ENCODE measurements at places on chromosomes 7 and 10.

- no peak for DNase-seq
Observed at GRCh38 chr7:493661-494251, 25.9 kb downstream of the PDGFA start.

DNA sequence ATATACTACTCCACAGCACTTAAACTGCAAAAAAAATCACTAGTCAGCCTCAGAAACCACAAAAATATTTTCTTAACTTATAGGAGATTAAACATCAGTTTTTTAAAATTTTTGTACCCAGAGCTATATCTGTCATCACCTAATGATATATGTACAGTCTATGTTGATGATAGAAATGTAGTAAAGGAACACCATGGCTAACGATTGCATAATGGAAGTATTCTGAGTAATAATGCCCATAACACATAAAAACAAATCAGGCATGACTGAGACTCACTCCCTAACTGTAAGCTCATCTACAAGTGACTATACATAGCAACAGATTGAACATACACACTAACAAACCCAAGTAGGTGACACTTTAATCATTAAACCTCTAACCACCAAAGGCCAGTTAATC lies 51.3 kb downstream of the TSPAN12 start:
- DNase-seq: peak; percentile 31

DNA sequence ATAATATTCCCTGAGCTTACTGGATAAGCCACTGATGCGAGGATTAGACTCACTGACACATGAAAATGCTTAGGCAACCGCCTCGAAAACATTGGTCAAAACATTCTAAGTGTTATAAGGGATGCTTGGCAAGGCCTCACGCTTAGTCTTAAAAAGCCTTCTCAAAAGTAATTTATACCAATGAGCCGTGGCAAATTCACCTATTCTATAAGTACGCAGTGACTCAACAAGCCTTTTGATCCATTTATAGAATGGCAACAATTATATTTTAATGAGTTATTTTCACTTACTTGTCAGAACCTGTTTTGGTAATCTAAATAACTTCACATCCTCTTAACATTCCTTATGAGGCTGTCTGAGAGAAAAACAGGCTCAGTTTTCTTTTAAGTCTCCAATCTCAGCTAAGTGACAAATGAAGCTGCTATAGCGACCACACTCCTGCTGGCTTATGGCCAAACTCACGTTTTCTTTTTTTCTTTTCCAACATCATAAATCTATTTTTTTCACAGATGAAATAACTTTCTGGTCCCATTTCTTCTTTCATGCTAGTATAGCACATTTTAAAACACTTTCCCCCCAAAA lies 121.2 kb upstream of the AFAP1L2 start:
- no peak for DNase-seq

GRCh38 chr10:59702347-59702746 lies 7.3 kb downstream of the SLC16A9 start:
- DNase-seq: no peak

DNA sequence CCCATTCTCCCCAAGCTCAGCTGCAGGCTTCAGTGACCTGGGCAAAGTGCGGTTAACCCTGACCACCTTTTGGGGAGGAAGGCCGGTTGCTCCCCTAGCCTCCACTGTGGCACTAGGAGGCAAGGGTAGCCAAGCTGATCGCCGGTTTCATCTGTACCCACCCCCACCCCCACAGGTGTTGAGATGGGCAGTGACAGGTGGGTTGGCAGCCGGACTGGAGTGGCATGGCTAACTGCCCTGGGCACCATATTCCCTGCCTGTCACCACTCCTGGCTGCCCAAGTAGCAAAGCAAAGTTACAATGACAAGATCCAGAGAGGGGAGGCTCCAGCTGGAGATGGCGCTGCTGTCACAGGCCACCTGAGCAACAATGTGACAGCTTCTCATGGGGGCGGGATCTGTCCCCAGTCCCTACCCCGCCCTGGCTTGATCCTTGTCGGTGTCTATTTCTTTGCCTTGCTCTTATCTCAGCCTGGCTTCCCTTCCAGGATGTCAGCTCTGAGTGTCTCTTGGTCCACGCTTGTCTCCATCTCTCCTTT lies 27.0 kb upstream of the BMS1 start:
- no peak for DNase-seq

- peak; percentile 16 for DNase-seq
Observed at GRCh38 chr7:141074162-141074991, 513 bp downstream of the TMEM178B start.

DNA sequence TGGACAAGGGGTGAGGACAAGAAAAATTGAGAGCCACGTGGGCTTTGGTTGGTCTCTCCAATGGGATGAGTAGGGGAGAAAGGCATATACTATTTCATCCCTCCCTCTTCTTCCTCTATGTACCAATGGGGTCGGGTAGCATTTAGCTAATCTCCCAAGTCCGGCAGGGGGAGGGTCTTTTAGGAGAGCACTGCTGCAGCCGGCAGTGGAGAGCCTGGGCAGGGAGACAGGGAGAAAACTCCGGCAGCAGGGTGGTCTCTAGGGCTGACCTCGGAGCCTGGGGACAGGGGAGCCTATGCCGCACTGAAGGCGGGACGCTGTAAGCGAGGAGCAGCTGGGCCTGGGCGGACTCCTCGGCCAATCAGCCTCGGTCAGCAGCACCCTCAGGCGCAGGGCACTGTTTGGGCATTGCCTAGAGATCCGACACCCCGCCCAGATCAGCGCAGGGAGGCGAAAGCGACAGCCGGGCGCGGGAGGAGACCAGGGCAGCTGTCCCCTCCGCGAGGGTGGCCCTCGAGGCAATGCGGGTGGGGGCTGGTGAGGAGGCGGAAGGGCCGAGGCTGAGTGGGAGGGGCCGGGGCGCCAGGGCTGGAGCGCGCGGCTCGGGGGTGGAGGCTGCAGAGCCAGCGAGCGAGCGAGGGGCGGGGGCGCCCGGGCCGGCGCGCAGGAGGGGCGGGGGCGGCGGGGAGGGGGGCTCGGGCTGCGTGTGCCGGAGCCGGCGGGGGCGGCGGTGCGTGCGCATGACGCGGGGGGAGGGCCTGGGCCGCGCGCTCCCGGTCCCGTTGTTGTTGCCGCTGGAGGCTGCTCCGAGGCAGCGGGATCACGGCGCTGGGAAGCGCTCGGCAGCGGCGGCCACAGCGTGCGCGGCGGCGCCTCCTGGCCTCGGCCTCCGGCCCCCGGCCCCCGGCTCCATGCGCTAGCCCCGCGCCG lies at the start of gene AGAP3:
Gene AGAP3 (plus strand): TSS at position 785 of the 930 bp plus-strand sequence. CDS start 267 bp downstream, outside the sequence.
- peak; percentile 72 for DNase-seq

All from HCEC 1CT (cell line).